Erythroblast (primary cell): ENCODE measurements at places on chromosomes 6 and 20.
A peak's percentile ranks its signal among the peaks of the same experiment; 100 is the strongest.

DNA sequence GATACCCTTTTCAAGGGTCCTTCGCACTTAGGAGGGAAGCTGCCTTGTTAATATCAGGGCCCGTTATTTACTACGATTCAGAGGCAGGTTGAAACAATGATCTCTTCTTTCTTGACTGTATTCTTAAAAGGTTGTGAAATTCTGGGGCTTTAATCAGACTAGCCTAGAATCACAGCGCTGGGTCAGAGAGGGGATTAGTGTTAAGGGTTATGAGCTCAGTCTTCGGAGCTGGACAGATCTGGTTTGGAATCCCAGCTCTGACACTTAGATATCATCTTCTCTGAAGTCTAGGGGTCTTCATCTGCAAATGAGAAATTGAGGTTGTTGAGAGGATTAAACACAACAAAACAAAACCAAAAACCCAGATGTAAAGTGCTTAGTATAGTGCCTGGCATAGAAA lies 77.4 kb downstream of the CD83 start:
- no peak for DNase-seq

DNA sequence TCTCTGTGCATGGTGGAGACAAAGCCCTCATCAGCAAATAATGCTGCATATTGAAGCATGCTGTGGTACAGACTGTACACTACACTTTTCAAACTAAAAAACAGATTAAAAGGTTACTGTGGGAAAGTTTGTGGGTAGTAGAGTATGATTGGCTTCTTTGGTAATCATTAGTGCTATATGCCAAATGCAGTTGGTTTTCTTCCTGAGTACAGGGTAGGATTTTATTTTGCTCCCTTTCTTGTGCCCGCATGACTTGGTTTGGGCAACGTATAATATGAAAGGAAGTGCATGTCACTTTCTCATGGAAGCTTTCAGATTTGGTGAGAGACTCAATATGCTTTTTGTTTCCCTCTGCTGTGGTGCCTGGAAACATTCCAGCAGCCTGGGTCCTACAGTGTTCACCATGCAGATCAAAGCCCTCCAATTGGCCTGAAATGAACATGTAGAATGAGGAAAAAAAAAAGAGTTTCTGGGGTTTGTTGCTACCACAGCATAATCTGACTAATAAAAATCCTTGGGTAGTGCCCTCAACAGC lies 270.7 kb upstream of the ADGRB3 start:
- no peak for DNase-seq

- DNase-seq: no peak
These were observed 77.2 kb upstream of the ECI2 start for GRCh38 chr6:4212588-4212987.

GRCh38 chr6:3037638-3038365 lies 30.5 kb upstream of the RIPK1 start:
- no peak for DNase-seq

DNA sequence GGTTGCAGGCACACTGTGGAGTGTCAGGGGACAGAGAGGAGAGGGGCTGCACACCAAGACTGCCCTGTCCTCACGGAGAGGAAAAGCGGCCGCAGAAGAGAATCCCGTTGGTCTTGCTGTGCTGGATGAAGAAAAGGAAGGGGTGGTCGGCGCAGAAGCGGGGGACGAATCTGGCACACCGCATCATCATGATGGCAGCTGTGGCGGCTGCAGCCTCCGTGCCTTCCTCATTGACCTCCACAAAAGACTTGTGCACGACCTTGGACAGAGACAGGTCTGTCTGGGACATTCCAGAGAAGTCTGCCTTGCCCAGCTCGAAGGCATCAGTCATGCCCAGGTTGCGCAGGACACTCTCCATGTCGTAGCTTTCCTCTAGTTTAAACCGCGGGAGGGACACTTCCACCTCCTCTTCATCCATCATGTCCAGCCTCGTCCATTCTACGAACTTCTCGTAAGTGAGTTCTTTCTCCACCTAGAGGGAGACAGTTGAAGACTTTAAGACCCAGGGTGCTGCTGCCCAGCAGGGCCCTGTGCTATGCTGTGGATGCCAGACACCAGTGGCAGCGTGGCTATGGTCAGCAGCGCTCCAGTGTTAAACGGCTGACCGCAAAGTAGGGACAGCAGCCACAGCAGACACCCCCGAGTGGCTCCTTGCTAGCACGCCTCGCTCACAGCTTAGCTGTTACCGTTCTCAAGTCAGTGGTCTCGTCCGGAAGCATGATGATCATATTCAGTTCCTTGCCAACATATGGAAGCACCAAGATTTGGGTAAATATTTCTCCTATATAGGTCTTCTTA lies 22.9 kb downstream of the SERPINB6 start:
- DNase-seq: no peak

- no peak for DNase-seq
These were observed 393.7 kb downstream of the CDH4 start for GRCh38 chr20:61645732-61646131.

- DNase-seq: no peak
These were observed 18.3 kb downstream of the SIM1 start for GRCh38 chr6:100446115-100447080.

DNA sequence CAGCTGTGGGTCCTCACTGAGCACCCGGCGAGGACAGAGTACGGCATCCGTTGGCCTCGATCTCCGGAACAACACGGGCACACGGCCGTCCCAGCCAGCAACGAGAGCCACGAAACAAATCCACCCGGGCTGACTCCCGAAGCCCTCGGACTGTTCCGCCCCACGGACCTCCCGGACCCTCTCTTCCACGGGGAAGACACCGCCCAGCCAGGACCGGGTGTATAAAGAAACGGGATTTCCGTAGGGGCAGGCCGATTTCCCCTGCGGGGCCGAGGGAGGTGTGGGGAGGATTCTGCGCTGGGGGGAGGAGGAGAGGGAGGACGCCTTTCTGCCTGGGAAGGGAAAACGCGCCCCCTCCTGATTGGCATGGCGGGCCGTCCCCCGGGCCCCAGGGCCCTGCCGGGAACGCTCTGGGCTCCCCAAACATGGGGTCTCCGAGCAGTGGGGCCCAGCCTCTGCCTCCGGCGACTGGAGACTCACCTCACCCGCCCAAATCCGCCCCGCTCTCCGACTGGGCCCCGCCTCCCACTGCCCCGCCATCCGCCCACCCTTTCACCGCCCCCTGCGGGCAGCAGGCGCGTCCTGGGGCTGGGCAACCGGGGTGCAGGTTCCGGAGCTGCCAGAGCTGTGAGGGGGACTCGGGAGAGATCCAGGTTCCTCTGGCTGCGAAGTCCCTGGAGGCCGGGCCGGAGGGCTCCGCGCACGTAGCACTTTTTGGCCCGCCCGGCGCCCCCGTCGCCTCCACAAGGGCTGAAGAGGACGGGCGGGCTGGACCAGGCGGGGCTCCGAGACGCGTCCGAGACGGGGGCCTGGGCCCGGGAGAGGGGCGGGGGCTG lies 679 bp upstream of the PPDPF start:
- peak; percentile 70 for DNase-seq

DNA sequence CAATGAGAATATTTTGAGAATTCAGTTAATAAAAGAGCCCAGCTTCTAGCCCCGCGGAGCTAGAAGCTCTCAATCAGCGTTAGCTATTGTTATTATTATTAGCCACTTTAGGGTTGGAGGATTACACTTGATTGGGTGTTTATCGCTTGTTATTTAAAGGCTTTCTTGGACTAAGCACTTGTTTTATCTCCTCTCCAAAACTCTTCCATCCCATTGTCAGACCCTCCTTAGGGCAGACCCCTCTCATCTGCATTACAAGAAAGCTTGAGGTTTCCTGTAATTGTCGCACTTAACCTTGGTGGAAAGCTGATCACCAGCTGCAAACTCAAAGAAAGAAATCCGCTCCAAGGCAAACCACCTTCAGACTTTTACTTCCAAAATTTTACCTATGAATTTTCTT lies 4.8 kb downstream of the DPPA5 start:
- DNase-seq: no peak

GRCh38 chr6:152432758-152433157 lies 204.4 kb downstream of the SYNE1 start:
- no peak for DNase-seq

DNA sequence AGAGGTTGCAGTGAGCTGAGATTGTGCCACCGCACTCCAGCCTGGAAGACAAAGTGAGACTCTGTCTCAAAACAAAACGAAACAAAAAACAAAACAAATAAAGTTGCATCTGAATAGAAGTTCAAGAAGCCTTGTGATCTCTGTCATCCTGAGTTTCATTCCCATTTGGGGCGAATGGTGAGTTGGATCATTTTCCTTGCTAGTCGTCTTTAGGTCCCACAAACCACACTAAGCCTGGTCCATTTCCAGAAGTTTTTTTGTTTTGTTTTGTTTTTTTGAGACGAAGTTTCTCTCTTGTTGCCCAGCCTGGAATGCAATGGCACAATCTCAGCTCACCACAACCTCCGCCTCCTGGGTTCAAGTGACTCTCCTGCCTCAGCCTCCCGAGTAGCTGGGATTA lies 33.8 kb downstream of the ZNF217 start:
- no peak for DNase-seq

DNA sequence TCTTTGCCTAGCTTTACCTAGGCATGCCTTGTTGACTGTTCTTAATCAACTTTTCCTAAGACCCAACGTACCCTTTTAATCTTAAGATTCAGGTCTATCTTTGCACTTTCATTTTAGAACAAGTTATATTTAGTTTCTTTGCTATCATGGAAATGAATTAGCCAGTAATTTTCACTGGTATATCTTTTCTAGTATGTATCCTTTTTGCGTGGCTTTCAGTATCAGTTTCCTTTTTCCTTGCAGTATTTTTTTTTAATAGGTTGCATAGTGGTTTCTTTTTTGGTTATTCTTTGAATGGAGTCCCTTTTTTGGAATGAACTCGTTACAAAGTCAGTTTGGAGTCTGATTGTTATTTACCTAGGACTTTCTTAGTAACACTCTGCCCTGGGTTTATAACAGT lies 7.3 kb downstream of the ANKEF1 start:
- no peak for DNase-seq

DNA sequence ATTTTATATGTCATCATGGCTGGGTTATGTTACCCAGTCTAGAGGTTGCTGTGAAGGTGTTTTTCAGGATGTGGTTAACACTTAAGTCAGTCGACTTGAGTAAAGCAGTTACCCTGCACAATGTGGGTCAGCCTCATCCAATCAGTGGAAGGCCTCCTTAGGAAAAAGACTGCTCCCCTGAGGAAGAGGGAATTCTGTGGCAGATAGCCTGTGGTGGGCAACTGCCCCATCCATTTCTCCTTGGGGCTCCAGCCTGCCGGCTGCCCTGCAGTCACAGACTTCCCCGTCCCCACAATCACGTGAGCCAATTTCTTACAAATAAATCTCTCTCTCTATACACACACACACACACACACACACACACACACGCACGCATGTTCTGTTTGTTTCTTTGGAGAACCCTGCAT lies 34.5 kb upstream of the MPC1 start:
- DNase-seq: no peak

- DNase-seq: peak; percentile 78
These were observed 1.3 kb downstream of the TAPBP start for GRCh38 chr6:33312361-33313104.

GRCh38 chr6:52570291-52570700 lies 6.6 kb downstream of the TRAM2 start:
- no peak for DNase-seq

GRCh38 chr6:133017581-133017980 lies 203.2 kb downstream of the RPS12 start:
- DNase-seq: no peak

DNA sequence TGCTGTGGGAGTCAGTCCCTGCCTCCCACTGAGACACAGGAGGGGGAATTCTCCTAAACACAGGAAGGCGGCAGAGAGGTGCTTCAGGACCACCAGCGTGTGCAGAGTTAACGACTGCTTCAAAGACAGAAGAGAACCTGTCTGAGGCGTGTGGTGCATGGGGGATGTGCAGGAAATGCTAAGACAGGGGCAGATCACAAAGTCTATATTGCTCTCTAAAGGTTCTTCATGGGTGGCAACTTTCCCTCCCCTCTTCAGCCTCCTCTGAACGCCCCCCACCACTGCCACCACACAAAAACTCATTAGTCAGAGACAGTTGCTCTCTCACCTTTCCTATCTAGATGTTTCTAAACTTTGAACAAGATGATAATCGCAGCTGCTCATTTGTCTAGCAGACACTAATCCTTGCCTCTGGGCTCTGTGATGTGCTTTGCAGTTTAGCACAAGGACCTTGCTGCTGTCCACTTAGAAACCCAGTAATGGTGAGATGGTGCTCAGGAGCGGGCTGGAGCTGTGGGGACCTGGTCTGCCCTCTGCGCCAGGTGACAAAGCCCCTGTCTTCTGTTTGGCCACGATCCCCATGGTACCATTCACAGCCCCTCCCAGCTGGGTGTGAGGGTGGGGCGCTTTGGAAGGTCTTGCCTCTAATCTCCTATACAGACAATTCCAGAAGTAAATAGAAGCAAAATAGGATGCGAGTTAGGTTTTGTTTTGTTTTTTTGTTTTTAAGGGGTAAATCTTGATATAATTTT lies 219.6 kb downstream of the NRN1 start:
- no peak for DNase-seq

- DNase-seq: peak; percentile 33
These were observed at the start of gene DSP for GRCh38 chr6:7541175-7542064. DSP (plus strand) TSS chr6:7541671; CDS start chr6:7541916, 245 bp downstream.

- no peak for DNase-seq
These were observed 954.7 kb upstream of the MAN1A1 start for GRCh38 chr6:120304223-120304622.

GRCh38 chr20:62129731-62130531 lies 7.7 kb downstream of the LSM14B start:
- DNase-seq: no peak

GRCh38 chr6:146981981-146982380 lies 222.2 kb upstream of the STXBP5 start:
- DNase-seq: no peak

DNA sequence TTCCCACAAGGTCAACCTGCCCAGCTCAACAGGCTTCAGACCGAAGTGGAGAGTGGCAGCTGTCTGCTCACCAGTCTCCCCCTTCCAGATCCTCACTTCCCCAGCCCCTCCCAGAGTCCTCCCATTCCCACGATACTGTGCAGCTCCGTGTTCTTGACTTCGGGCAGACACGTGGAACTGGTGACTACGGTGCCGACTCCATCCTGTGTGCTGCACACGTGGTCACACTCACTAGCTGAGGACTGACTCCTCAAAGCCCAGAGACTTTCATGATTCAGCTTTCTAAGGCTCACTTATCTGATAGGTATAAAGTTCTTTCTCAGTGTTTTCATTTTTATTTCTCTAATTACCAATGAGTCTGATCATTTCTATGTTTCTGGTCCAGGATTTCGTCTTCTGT lies 32.4 kb downstream of the GABRR2 start:
- DNase-seq: no peak

DNA sequence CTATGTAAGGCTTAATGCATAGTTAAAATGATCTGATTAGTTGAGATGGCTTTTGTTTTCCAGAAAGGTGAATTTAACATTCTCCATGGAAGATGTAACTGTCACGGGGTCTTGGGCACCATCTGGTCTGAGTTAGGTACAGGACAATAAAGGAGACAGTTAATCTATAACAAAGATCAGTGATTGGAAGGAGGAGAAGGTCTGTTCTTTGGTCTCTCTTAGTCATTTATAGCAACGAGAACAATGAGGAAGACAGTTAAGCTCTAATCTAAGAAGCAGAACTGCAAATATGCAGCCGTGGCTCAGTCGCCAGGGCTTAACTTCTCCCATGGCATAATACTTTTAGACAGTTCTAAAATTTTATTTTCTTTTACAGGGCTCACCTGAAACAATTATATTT lies 405.5 kb upstream of the SULF2 start:
- DNase-seq: no peak
